Stimulated activated CD8-positive, alpha-beta memory T cell treated with anti-CD3 and anti-CD28 coated beads, Interleukin-15, amount 100 ng/mL, for 1 hour (primary cell): ENCODE measurements at places on chromosomes 12 and 14.
A peak's percentile ranks its signal among the peaks of the same experiment; 100 is the strongest.

- no peak for DNase-seq
Observed at GRCh38 chr14:63922696-63923421, 70.1 kb downstream of the SYNE2 start.

GRCh38 chr12:68414988-68415387 is 82.8 kb upstream of the MDM1 start:
- DNase-seq, result no peak

DNA sequence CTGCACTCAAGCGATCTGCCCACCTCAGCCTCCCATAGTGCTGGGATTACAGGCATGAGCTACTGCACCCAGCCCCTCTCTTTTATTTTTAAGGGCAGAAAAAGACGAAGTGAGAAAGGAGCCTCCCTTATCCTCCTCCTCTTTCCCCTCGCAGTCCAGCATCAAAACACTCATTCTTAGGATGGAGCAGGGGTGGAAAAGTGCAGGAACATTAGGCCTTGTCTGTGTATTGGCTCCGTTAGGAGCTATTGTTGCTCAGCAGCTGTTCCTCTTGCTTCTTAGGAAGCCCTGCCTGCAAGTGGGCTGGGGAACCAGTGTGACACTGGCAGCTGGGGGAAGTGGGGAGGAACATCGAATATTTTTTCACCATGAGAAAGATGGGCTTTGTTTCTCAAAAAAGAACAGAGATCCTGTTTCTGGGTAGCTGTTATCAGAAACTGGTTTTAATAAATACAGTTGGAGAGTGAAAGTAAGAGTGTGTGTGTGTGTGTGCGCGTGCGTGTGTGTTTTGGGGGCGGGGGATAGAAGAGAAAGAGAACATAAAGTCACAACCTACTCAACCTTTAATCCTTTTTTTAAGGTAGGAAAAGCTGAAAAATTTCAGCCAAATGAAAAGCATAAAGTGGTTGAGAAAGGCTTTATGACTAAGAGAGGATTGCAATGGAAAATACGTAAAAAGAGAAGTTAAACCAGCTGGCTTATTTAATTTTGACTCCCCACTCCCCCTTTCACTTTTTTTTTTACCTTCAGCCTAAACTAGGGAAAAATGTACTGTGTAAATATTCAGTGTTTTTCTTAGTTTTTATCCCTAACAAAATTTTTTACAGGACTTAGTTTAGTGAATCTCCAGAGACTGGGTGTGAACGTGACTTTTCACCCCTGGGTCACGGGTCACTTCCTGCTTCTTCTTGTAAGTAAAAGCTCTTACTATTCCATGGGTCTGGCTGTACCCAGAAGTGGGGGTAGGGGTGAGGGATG is 197.2 kb upstream of the PLEKHG7 start:
- DNase-seq, result no peak

GRCh38 chr12:128966203-128966810 is 113.0 kb downstream of the GLT1D1 start:
- no peak for DNase-seq

DNA sequence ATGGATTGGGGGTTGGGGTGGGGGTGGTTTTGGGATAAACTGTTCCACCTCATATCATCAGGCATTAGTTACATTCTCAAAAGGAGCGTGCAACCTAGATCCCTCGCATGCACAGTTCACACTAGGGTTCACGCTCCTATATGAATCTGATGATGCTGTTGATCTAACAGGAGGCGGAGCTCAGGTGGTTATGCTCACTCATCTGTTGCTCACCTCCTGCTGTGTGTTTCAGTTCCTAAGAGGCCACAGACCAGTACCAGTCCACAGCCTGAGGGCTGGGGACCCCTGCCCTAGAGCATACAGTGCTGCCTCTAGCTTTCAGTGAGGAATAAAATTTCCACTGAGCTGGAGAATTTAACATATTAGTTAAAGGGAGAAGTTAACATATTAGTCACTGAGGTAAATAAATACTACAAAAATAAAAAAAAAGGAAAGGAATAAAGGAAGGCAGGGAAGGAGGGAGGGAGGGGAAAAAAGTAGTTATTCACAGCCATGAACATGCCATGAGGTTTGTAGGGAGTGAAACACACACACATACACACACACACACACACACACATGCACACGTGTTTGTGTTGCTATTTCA is 612.7 kb upstream of the TBX3 start:
- no peak for DNase-seq

- DNase-seq, result no peak
Observed at GRCh38 chr12:72889791-72890190, 617.6 kb downstream of the TRHDE start.

DNA sequence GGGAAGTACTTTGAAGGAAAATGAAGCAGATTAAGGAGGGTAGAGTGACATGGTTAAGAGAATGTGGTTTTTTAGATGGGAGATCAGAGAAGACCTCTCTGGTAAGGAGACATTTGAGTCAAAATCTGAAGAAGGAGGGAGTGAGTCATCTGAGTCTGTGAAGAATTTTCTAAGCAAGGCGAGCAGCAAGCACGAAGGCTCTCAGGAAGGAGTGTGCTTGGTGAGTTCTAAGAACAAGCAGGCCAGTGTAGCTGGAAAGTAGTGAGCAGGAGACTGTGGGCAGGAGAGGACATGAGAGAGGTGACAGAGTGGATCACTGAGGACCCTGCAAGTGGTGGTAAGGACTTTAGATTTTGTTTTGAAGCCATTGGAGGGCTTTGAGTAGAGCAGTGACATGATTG is 76.3 kb upstream of the FUT8 start:
- peak; percentile 6 for DNase-seq

DNA sequence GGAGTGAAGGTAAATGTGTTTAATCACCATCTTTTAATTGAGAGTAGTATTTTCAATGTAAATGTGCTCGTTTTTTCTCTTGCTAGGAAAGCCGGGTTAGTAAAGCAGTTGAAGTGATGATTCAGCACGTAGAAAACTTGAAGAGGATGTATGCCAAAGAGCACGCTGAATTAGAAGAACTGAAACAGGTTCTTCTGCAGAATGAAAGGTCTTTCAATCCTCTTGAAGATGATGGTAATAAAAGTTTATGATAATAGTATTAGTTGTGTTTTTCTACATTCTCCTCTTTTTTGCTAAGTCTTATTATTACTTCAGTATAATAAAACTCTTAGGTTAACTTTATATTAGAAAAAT is 93.9 kb downstream of the DNAI7 start:
- no peak for DNase-seq

GRCh38 chr12:117037289-117038022 is 61.8 kb downstream of the TESC start:
- no peak for DNase-seq

DNA sequence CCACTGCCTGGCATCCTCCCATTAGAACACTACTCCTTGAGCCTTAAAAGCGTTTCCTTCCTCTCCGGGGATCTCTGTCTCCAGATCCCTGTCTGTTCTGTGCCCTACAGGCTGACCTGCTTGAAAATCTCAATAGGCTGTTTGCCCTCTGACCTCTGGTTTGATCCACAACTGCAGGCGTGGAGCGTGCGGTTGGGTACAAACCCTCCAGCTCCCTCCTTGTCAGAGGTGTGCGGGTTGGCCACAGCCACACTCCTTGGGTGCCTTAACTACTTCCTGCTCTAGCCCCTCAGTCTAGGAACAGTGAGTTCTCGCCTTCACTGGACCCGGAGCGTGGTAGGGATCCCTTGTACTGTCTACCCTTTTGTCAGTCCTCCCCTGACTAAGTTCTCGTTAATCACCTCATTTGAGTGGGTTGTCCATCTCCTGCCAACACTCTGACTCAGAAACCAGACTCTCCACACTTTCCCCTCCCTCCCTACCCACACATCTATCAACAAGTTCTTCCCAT is 33.1 kb downstream of the CMKLR1 start:
- no peak for DNase-seq

GRCh38 chr12:91058786-91059185 is 962 bp upstream of the KERA start:
- no peak for DNase-seq

- no peak for DNase-seq
Observed at GRCh38 chr12:58202933-58203718, 261.8 kb downstream of the ATP23 start.

DNA sequence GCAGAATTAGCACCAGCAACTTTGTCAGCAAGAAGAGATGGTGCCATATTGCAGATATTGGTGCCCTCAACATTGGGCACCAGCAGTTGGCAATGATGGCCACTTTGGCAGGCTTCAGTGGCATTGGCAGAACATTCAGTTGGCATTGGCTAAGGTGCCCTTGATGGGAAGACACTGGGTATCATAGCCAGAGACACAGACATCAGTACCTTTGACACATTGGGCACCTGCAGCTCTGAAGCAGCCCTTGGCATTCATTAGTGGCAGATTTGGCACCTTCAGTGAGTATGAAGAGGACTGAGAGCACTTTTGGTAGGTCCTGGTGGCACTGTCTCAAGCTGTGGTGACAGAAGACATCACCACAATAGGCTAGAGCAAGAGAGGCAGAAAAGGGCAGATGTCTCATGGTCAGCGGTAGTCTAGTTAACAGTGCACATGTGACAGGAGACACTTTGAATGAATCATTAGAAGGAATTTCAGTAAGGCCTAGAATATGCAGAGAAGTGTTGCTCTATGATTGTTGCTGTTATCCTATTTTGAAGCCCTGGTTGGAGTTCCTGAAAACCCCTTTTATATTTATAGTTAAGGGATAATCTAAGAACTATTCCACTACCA is 422.2 kb downstream of the APAF1 start:
- DNase-seq, result no peak

- DNase-seq, result no peak
Observed at GRCh38 chr12:31712877-31713276, 15.9 kb downstream of the AMN1 start.

DNA sequence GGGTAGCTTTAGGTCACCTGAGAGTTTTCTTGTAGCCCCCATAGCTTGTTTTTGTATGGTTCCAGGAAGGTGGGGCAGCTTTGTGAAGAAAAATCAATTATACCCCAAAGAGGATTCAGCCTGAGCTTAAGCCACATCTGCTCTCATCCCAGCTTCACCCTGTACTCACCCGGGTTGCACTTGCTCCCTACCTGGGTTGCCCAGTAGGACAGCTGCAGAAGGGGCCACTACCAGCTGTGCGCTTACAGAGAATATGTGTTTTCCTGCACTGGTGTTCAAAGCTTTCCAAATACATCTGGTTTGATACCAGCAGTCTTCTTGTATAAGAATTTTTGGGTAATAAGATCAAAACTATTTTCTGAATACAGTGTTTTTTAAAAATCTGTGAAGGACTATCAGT is 3.0 kb upstream of the SLC38A1 start:
- DNase-seq, result no peak

- no peak for DNase-seq
Observed at GRCh38 chr12:68334132-68334531, 2.0 kb upstream of the MDM1 start.

DNA sequence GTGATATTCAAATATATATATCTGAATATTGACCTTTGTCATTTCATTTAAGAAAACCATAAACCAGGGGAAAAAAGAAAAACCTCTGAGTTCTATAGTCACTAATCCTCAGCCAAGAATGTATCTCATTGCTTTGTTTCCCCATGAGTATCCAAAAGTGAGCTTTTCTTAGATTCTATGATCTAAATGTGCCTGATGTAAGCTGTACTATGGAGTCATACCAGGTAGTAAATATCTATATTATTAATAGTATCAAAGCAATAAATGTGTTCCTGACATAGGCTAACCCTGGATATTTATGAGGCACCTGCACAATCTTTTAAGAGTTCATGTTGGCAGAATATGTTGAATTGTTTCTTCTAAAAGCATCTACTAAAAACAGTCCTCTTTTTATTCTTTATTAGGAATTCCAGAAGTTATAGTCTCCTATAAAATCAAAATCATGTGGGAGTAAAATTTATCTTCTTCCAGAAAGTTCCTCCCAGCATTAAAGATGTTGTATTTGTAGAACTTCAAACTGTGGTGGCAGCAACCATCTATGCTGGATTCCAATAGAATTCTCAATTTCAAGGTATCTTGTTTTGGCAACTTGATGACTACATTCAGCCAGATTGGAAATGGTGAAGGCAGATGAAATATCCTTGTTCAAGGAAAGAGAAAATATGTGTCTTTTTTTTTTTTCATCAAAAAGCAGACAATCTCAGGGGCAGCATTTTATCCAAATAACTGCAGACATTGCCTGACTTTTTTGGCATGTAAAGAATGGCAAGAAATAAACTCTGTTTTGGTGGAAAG is 139.7 kb upstream of the RASSF8 start:
- DNase-seq, result no peak

- no peak for DNase-seq
Observed at GRCh38 chr12:52316701-52317100, 4.5 kb downstream of the KRT83 start.

DNA sequence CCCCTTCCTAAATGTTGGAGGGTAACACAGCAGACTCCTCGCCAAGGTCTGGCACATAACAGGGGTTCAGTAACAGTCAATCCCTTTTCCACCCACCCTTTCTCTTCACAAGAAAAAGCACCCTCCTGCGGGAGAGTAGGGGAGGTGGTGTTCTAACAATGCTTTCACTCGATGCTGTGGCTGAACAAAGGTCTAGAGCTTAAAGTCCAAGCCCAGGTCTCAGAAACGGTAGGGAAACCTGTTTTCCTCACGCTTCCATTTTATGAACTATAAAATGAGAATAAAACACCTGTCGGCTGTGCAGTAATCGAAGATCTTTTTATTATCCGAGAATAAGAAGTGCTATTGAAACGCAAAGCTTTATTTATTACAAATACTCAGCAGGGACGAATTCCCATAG is 20.9 kb upstream of the CACNA2D4 start:
- no peak for DNase-seq

- DNase-seq, result no peak
Observed at GRCh38 chr12:9064201-9064814, 51.4 kb downstream of the A2M start.

- no peak for DNase-seq
Observed at GRCh38 chr14:90495357-90496276, 98.8 kb downstream of the CALM1 start.

DNA sequence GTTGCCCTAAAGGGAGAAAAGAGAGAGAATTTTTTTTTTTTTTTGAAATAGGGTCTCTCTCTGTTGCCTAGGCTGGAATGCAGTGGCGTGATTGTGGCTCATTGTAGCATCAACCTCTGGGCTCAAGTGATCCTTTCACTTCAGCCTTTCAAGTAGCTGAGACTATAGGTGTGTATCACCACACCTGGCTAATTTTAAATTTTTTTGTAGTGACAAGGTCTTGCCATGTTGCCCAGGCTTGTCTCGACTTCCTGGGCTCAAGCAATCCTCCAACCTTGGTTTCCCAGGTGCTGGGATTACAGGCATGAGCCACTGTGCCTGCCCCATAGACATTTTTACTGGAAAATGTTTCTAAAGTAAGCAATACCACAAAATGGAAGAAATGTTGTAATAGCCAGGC is 36.8 kb downstream of the YARS2 start:
- DNase-seq, result no peak

DNA sequence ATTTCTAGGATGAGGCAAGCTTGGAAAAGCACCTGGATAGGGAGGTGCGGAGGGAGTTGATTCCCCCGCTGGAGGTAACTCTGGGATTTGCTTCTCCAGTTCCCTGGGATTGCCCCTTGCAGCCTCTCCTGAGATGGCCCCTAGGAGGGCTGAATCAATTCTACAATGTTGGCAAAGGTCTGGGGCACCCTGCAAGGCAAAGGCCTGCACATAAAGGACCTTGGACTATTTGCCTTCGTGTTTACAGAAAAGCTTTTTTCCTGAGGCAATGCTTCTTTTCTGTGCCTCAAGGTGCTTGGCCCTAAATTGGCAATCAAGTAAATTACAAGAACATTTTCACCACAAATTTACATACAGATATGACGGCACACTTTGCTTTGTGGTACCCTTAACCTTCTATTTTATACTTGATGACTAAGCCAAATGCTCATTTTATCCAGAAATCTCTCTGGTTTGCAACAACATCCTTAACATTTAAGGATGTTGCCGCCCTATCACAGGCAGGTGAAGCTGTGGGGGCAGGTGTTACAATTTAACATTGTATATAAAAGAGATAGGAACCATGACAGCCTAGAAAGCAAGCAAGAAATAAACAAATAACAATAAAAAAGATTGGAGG is 40.3 kb downstream of the TIMELESS start:
- no peak for DNase-seq
